ENCODE measurements at places on chromosomes 6 and 20.

- no peak for DNase-seq
Measured at GRCh38 chr20:14538433-14538832, 201.0 kb upstream of the FLRT3 start.

GRCh38 chr20:14959506-14960475 is 622.4 kb upstream of the FLRT3 start:
- DNase-seq = no peak

GRCh38 chr20:25503936-25504335 is 81.4 kb downstream of the NINL start:
- DNase-seq = no peak

- DNase-seq = no peak
Measured at GRCh38 chr6:94045099-94045829, 625.9 kb upstream of the EPHA7 start.

DNA sequence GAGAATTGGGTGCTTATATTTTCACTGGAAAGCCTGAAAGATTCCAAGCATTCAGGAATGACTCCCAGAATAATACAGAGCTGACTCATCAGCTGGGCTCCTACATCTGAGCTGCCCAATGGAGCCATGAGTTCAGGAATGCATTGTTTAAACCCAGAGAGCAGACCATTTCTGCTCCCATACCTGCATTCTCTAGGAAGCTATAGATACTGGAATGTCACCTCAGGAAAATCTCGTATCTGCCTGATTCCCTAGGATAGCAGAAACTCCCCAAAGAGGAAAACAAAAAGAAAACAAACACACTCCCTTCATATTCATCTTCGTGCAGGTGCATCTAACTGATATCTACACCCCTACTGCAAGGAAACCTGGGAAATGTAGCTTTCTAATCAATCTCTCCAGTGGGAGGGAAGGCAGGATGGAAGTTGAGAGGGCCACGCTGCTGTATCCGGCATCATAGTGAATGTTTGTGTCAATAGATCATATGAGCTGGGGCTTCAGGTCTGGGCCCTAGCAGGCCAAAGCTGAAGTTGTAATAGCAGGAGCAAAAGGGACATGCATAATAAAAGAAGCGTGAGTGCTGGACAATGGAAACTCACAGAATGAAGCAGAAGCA is 8.2 kb upstream of the SLC2A12 start:
- no peak for DNase-seq

GRCh38 chr20:23507346-23507745 is 16.4 kb downstream of the CST8 start:
- DNase-seq = no peak

GRCh38 chr6:2749969-2750600 is 637 bp downstream of the MYLK4 start:
- DNase-seq = peak; percentile 78

DNA sequence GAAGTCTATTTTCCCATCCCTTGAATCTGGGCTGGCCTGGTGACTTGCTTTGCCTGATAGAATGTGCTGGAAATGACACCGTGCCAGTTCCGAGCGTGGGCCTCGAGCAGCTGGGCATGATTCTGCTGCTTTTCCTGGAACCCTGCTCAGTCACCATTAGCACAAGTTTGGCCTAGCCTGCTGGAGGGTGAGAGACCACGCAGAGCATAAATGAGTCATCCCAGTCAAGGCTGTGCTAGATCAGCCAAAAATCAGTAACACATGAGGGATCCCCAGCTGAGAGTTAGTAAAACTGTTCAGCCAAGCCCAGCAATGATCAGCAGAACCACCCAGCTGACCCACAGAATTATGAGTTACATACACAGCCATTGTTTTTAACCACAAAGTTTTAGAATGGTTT is 74.8 kb upstream of the TOP1 start:
- DNase-seq = no peak
